ENCODE measurements at places on chromosomes 2 and 18.

- DNase-seq = no peak
Measured at GRCh38 chr2:171451074-171451473, 17.0 kb downstream of the DCAF17 start.

- DNase-seq = no peak
Measured at GRCh38 chr2:170461889-170462288, 253.2 kb upstream of the SP5 start.

DNA sequence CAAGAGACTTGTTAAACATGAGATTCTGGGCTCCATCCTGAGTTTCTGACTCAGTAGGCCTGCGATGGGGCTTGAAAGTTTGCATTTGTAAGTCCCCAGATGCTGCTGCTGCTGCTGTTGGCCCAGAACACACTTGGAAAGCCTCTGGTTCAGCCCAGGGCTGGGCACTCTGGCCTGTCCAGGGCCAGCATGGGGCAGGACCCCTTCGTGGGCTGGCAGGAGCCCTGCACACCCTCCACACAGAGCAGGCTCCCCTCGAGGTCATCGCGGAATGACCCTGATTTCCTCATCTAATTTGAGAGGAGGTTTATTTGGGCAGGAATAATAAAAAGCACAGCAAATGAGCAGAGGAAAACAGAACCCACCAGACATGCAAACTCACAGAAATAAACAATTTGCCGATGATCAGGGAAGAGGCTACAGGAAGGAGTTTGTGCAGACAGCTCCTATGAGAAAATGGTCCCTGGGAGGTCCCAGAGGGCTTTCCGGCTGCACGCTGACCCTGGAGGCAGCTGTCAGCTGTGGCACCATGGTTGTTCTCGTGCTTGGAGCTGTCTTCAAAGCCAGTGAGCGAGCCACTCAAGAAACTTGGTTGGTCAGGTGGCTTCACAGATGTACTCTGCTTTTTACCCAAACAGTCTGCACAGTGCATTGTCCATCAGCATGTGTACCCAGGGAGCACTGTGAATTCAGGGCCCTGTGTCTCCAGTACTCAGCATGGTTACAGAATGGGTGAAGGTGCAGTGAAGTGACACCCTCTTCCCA, 119.3 kb downstream of the GLI2 start:
- DNase-seq = no peak

- no peak for DNase-seq
Measured at GRCh38 chr2:84694088-84694622, 177.9 kb downstream of the DNAH6 start.

DNA sequence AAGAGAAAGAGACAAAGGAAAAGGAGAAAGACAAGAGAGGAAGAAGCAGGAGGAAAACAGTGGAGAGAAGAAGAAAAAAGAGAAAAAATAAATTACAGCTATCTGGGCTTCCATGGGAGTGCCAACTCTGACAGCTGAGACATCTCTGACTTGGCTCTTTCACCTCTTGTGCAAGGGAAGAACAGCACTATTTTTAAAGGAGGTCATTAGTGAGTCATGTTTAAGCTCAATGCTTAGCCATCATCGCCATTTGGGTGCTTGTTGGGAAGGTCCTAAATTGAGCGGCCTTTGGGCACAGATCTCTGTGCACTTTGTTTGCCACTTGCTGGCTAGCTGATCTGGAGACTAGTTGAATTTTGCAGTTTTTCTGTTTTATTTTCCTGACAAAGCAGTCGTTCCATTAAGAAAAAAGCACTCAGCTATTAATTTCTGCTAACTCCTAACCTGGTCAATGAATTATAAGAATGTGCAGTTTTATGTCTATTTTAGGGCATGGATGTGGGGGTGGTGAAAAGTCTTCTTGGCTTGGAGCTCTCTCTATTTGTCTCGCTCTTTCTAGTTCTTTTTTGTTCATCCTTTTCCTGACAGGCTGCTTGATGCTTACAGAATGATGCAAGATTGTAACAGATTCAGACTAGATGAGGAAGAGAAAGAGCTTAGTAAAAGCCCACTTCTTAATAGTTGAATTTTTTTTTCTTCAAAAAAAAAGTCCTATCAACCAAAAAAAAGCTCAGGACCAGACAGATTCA, 231.5 kb downstream of the SLC8A1 start:
- DNase-seq = no peak

GRCh38 chr18:34609986-34610648, 100.0 kb upstream of the DTNA start:
- DNase-seq = no peak

DNA sequence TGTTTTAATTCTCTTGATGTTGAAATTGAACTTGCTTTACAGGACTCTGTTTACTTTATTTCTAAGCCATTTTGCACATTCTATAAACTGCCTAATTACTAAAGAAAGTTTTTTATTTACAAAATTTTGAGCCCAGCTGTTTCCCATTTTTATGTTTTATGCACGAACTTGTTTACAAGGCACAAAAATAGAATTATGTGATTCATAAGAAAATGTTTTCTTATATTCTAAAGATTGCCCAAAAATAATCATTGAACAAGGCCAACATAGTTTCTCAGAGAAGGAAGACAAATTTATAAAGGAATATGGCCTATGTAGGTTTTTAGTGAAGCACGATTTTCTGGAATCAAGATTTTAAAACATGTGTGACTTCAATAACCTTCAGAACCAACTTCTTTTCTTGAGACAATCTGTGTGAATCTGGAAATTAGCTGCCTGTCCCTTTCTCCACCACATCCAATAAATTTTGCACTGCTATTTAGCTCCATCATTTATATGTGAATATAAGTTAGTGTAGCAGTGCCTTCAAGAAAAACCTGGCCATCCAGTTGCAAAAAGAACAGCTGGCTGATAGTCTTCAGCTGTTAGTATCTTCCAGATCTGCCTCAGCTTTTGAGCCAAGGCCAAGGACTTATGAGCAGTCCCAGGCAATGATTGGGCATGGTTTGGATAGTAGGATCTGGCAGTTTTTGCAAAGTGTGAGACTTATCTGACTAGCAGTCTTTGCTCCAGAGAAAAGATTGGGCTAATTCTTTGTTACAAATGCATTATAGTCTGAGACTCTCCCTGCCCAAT, 253.2 kb upstream of the COL3A1 start:
- no peak for DNase-seq

- DNase-seq = no peak
Measured at GRCh38 chr18:36850527-36851201, 21.7 kb downstream of the KIAA1328 start.

DNA sequence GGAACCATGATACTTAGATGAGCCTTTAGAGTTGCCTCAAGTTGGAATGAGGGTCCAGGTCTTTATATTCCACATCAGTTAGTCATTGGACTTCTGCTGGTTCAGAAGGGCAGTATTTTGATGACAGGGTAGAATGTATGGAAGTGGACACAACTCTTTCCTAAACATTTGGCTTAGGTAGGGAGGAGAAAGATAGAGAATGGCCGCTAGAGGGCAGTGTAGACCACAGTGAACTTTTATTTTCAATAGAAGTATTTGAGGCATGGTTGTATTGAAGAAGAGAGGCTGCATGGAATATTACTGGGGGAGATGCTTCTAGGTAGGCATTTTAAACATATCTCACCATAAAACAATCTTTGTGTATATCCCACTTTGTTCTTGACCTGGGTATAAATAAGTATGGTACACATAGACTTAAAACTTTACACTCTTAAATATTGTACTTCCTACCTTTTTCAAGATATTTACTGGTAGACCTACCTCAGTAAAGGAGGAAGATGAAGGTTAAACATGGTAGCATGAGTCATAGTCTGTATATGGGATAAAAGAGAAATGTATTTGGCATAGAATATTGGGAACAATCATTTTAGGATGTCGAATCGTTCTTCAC, 497.6 kb upstream of the FAM98A start:
- DNase-seq = peak; percentile 22

DNA sequence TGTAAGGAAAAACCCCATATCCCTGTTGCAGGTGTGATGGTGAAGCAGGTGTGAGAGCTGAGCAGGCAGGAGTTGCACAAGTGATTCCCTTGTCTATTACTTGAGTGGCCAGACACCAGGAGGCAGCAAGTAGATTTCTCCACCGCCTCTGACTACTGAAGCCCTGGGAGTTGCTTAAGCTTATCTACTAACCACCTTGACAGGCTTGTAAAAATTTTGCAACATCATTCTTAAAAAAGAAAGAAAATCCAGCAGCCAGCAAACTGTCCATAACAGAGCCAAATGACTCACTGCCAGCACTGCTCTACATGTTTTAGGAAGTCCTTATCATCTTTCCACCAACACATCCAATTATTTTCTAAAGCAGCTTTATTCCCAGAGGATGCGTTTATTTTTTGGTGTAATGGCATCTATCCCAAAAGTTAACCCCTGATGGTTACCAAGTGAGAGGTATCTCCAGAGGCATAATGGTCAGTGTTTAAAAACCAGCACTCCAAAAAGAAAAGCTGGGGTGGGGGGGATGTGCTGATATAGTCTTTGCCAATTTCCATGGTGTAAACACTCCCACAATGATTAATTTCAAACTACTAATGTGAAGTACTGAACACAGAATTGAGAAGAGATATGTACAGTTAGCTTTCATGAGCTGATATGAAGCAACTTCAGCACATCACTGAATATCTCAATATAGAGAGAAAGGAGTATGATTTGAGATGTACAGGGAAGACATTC, 16.3 kb upstream of the GPR39 start:
- no peak for DNase-seq
